COLO829 (cell line): ENCODE measurements at places on chromosomes 1 and 21.

DNA sequence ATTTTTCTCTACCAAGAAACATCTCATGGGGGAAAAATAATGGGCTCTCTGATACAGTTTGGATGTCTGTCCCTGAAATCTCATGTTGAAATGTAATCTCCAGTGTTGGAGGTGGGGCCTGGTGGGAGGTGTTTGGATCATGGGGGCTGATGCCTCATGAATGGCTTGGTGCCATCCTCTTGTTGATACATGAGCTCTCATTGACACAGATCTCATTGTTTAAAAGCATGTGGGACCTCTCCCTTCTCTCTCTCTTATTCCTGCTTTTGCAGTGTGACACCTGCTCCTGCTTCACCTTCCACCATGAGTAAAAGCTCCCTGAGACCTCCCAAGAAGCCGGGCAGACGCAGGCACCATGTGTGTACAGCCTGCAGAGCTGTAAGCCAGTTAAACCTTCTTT is 332.5 kb upstream of the NRIP1 start:
- DNase-seq: no peak

- no peak for DNase-seq
Observed at GRCh38 chr1:214316593-214316992, 35.6 kb downstream of the SMYD2 start.

- peak; percentile 46 for DNase-seq
Observed at GRCh38 chr21:38631206-38631605, 132.9 kb upstream of the ERG start.

DNA sequence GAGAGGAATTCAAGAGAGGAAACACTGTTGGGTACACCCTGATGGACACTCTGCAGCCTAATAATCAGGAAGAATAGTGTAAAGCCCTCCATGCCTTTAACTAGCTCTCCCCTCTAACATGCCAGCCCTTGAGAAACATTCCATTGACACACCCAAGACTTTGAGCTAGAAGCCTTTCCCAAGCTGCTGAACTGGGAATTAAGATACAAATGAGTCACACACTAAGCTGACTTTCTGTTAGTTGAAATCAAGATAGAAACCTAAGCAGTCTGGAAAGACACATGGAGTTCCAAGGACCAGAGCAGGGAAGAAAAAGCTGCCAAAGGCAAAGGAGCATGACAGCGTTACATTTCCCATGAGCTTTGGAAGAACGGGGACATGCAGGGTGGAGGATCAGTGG is 380.8 kb downstream of the NPHP4 start:
- no peak for DNase-seq

- no peak for DNase-seq
Observed at GRCh38 chr21:45818904-45819285, 162.7 kb upstream of the COL6A1 start.

- no peak for DNase-seq
Observed at GRCh38 chr1:171935664-171936063, 94.4 kb downstream of the DNM3 start.

GRCh38 chr1:204190212-204191211 is 5.8 kb downstream of the KISS1 start:
- DNase-seq: no peak

GRCh38 chr1:209620487-209620884 is 31.7 kb downstream of the LAMB3 start:
- no peak for DNase-seq

GRCh38 chr1:245855846-245856730 is 651.0 kb downstream of the SMYD3 start:
- peak; percentile 74 for DNase-seq

GRCh38 chr1:170618421-170618820 is 45.5 kb upstream of the PRRX1 start:
- DNase-seq: peak; percentile 11

DNA sequence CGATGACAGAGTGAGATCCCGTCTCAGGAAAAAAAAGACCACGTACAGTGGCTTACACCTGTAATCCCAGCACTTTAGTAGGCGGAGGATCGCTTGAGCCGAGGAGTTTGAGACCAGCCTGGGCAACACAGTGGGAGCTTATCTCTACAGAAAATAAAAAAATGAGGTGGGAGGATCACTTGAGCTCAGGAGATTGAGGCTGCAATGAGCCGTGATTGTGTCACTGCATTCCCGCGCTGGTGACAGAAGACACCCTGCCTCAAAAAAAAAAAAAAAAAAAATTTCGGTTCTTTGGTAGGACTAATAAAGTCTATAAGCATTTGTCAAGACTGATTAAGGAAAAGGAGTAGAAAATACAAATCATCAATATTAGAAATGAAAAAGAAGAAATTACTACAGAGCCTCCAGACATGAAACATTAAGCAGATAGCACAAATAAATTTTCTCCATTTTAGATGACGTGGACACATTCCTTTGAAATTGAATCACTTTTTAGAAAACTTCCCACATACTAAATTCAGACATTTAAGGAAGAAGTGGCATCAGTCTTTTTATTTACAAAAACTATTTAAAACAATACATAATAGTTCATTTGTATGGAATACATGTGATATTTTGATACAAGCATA is 30.4 kb downstream of the MORC3 start:
- DNase-seq: no peak

GRCh38 chr1:181674617-181675016 is 191.3 kb downstream of the CACNA1E start:
- no peak for DNase-seq

- peak; percentile 71 for DNase-seq
Observed at GRCh38 chr1:165073185-165074007, 283.1 kb downstream of the LMX1A start.

- DNase-seq: no peak
Observed at GRCh38 chr1:69175053-69175452, 392.7 kb upstream of the LRRC7 start.

GRCh38 chr1:53946252-53947171 is at the start of gene LRRC42:
TSS of gene LRRC42 (plus strand) at chr1:53946350. CDS start at chr1:53952000, 5,650 bp downstream.
- no peak for DNase-seq

DNA sequence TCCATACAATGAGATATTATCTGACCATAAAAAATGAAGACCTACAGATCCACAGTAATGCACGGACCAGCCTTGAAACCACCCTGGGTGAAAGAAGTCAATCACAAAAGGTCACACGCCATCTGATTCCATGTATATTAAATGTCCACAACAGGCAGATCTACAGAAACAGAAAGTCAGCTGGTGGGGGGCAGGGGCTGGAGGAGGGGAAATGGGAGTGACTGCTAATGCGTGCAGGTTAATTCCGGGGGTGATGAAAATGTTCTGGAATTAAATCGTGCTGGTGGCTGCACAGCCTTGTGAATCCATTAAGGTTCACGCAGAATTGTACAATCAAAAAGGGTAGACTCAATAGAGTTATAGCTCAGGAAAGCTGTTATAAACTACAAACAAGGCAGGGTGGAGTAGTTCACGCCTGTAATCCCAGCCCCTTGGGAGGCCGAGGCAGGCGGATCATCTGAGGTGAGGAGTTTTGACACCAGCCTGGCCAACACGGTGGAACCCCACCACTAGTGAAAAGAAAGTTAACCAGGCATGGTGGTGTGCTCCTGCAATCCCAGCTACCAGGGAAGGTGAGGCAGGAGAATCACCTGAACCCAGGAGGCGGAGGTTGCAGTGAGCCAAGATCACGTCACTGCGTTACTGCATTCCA is 32.3 kb downstream of the ACOT7 start:
- no peak for DNase-seq

DNA sequence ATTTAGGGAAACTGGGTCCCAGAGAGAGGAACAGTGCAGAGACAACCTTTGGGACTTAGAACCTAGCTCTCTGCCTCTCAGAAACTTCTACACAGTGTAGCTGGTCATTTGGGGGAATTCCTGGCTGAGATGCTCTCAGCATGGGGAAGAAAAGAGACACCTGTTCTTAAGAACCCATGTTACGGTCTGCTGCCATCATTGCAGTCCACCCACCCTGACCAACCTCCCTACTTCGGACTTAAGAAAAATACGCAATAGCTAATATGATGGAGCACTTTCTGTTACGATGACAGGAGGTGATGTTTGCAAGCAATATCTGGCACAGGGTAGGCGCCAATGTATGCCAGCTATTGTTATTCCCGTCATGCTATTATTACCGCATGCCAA is 177.9 kb downstream of the IGSF21 start:
- DNase-seq: no peak

DNA sequence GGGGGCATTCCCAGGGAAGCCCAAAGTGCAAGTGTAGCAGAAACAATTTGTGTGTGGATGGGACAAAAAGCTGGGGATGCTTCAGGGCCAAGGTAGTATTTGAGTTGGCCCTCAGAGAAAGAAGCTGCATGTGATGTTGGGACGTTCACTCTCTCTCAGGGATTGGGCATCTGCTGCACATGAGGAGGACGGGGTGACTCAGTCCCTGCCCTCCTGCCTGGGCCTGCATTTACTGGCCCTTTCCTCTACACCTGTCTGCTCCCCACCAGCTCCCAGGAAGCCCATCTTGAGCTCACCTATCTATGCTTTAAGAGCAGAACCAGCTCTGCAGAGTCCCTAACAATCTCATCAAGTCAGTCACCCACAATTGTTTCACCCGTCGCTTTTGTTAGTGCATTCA is 23.5 kb upstream of the MPZL1 start:
- no peak for DNase-seq

DNA sequence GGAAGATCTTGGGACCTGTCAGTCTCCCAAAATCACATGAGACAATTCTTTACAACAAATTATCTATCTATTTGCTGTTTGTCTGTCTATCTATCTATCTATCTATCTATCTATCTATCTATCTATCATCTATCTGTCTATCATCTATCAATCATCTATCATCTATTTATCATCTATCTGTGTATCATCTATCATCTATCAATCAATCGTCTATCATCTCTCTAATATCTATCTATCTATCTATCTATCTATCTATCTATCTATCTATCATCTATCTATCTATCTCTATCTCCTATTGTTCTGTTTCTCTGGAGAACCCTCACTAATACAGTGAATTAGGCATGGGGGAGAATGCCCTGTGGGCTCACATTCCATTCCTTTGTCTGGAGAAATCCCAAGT is 73.3 kb upstream of the HMGB4 start:
- no peak for DNase-seq

- peak; percentile 90 for DNase-seq
Observed at GRCh38 chr21:22536509-22536908, 1538.3 kb downstream of the NCAM2 start.

DNA sequence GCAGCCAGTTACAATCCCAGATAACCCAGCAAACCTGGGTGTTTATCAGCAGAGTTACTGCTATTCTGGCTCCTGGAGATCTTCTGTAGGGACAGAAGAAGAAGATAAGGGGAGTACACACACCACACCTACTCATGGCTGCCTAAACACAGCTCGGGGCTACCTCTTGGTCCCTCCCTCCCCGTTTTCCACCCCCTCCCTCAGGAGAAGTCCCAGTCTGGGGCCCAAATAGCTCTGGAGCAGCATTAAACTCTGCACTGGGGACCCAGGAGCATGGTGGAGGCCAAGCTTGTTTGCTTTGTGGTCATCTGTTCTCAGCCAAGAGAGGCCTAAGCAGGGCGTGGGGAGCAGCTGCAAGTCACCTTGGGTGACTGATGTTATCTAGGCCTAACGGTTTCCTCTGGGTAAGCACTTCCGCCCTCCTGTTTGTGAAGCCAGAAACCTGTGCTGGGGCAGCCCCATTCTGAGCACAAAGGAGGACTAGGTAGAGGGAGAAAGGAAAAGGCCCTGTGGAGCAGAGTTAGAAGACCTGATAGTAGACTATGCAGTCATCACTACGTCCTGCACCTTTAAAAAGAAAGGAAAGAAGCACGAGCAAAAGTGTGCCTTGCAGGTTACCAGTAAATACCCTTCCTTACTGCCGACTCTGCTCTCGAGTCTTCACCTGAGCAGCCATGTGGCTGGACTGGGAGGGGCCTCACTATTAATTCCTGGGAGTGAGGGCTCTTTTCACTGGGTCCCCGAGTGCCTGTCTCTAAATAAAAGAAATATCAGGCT is 2.0 kb upstream of the RCSD1 start:
- no peak for DNase-seq

DNA sequence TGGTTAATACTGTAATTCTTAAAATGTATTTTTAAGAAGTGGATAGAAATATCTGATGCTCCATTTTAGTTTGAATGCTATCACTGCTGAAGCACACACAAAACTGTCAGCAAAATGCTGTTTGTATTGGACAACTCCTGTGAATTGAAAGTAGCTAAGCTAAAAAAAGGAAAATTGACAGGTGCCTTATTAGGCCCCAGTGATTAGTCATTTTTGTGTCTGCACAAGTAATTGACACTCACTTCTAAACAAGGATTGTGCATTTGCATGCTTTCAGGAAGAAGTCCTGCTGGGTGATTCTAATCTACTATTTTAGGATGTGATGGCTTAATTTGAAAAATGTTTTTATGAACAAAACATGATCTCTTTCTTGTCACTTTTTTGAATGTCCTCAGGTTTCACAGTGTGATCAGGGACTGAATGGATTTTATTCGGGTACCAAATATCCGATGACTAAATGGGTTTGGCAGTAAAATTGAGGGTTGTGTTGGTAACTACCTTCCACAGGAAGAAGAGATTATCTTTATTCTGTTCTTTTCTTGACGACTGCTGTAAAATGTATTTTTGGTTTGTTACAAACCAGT is 13.0 kb upstream of the MAP3K7CL start:
- DNase-seq: no peak

DNA sequence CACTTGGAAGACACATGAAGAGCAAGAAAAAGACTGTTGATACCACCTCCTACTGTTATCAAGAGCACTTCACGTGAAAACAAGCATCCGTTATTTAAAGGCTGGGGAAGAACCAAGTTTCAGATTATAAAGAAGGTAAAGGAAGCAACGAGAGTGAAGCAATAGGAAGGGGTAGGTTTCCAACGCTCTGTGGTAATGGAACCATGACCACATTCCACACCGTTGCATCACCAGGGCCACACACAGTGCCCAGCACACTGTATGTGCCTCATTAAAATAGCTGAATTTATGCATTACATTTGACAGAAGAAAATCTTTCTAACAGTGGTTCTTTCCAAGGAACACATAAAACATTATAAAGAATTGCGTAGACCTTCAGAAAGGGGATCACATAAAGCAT is 435.8 kb downstream of the MRPL39 start:
- no peak for DNase-seq

GRCh38 chr1:192506741-192507155 is 68.8 kb upstream of the RGS1 start:
- DNase-seq: peak; percentile 51

GRCh38 chr1:180131510-180131909 is 23.2 kb upstream of the QSOX1 start:
- peak; percentile 51 for DNase-seq

GRCh38 chr1:231702331-231702730 is 75.7 kb downstream of the DISC1 start:
- no peak for DNase-seq

GRCh38 chr1:30063621-30064280 is 659.6 kb downstream of the MATN1 start:
- DNase-seq: no peak
